ENCODE measurements at places on chromosomes 3 and 15. TPM values are rescaled to one million over a fixed set of nuclear protein-coding genes. Genes with fewer than 3 reads are reported as not detected.

Gene THPO
- not detected for polyA plus RNA-seq

Gene ALDH1A2
- not detected for polyA plus RNA-seq

Gene KBTBD13
- not detected for polyA plus RNA-seq

Gene LIPH
- 0.17 TPM for polyA plus RNA-seq

Gene IREB2
- 13.5 TPM for polyA plus RNA-seq

Gene SPINT1
- 1.8 TPM for polyA plus RNA-seq

Gene CCDC191
- polyA plus RNA-seq = 0.75 TPM

Gene CCR8
- polyA plus RNA-seq = not detected

Gene WWTR1
- 65.3 TPM for polyA plus RNA-seq

Gene GOLGA6L7
- polyA plus RNA-seq = not detected

DNA sequence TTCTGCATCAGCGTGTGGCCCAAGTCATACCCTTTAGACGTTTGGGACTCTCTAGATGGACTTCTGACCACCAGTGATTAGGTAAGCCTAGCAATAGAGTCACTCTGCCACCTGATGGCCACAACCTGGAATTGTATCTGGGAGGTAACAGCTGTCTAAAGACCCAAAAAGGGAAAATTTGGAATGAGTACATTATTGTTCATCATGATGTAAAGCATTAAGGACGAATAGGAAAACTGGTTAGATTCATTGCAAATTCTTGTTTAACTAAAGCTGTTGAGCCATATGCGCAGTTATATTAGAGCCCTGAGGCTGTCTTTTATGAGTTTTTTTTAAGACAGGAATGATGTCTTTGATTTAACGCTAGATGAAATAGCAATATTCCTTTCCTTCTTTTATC, 63.6 kb downstream of the FAM81A start:
- DNase-seq = peak; percentile 55

GRCh38 chr15:43748376-43748775, 2.1 kb downstream of the PDIA3 start:
- peak; percentile 24 for DNase-seq

DNA sequence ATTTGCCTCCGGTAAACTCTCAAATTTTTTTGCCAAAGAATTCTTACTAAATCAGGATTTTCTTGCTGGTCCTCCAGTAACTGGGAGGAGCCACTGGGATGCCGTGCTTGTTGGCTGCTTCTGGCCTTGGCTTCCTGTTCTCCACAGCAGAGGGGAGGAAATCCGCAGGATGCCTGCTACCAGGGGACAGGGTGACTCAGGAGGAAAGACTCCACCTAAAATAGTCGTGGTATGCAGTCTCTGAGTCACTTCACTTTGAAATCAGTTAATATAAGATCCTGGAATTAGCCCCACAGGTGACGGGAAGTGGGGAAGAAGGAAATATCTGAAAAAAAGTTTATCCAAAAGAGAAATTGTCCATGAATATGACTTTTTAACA, 6.5 kb upstream of the TM4SF18 start:
- peak; percentile 97 for DNase-seq

GRCh38 chr3:134341389-134341788, 32.9 kb downstream of the AMOTL2 start:
- no peak for DNase-seq

- DNase-seq = no peak
Observed at GRCh38 chr15:22871481-22872086, 33.1 kb downstream of the NIPA2 start.

DNA sequence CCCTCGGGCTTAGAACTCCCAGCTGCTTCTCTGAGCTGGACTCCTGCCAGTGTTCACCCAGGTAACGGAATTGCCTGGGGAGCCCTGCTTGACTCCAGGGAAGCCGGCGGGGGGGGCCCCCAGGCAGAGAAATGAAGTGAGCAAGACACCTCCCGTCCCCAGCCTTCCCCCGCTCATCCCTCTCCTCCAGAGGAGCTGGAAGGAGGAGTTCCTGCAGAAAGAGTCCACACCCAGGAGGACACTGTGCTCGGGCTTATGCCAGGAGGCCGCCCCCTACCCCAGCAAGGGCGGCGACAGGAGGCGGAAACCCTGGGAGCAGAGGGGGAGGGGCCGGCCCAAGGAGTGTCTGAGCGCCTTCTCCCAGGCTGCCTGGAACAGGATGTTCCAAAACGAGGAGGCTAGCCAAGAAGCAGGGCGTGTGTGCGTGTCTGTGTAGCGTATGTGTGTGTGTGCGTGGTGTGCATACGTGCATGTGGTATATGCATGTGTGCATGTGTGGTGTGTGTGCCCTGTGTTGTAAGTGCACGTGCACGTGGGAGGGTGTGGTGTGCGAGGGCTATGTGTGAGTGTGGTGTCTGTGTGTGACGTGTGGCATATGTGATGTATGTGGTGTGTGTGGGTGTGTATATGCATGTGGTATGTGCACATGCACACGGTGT, 511.3 kb downstream of the SHQ1 start:
- peak; percentile 46 for DNase-seq

DNA sequence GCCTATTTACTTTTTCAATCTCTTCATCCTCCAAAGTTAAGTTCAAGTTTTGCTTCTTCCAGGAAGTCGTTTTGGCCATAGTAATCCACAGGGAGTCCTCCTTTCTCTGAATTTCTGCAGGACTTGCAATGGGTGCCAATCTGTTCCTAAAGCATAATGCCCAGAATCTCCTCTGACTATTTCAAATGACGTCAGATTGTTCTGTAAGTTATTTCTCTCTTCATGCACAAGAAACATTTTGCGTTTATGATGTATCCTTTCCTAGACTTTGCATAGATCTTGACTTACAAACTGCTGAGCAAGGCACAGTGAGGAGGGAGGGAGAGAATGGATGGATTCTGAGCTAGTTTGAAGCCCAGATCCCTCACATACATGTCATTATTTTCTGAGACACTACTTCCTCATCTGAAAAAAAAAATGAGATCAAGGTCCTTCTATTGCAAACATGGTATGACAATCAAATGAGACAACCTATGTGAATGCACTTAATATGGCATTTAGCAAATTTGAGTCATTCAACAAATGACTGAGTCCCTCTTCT, 103.1 kb downstream of the MEX3B start:
- no peak for DNase-seq

DNA sequence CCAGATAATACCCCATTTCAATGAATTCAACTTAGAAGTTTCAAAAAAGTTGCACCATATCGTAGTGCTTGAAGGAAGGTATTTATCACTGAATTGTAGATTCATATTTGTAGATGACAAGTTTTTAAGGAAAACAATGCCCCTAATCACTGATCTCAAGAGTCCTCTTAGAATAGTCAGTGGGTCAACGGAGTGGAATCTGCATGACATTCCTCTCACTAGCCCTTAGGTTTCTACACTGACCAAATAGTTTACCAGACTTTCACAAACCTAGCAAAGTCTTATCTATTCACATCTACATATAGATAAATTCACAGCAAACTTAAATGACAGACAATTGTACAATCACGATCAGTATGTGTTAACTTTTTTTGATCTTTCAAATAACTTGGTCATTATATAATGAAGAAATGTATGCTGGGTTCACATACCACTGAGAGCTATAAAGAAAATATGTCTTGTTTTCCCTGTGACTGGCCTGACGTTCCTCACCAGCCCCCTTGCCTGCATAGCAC, 35.7 kb upstream of the PHLDB2 start:
- no peak for DNase-seq

DNA sequence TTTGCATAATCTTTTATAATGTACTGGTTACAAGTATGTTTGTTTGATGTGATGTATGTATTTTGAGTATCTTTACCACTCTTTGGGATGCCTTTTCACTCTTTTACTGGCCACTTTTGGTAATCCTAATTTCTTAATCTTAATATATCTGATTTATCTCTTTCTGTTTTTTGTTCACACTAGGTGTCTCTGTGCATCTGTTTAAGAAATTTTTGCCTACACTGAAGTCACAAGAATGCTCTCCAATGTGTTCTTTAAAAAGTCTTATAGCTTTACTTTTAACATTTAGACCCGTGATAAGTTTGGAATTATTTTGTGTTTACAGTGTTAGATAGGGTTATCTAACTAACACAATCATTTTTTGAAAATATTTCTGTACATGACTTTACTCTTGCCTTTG, 659.1 kb downstream of the SI start:
- DNase-seq = no peak

GRCh38 chr3:121855555-121855954, 20.5 kb downstream of the EAF2 start:
- DNase-seq = no peak

DNA sequence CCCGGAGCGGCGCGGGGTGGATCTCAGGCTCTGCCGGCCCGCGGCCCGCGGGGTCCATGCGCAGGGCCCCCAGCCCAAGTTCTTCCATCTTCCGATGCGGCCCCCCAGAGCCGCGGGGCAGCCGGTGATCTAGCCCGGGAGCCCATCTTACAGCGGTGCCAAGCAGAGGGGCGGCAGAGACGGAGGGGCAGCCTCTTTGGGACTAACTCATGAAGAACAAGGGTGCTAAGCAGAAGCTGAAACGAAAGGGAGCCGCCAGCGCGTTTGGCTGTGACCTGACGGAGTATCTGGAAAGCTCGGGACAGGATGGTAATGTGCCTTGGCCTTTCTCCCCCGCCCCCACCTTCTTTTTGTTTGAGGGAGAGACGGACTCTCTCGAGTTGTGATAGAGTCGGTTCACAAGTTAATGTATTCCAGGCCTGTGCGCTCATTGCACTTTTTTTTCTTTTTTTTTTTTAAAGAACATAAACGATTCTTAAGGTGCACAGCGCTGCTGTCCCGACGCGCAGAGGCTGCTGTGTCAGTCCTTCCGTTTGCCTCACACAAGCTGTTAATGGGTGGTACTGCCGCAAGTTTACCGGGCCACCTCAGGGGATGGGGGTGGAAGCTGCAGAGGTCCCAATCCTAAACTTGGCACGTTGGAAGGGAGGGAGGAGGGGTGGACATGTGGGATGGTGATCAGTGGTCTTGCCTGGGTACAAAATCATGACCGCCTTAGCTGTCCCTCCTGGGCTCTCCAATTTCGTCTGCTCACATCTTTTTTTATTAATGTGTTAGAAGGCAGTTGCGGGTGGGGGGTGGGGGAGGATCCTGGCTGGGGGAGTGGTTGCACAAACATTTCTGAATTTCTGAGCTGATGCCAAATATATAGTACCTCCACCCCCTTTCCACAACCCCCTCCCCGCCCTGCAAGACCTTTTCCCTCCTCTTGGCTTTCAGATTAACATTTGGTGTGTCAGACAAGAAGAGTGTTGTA, 801 bp downstream of the ARHGAP31 start:
- peak; percentile 37 for DNase-seq

GRCh38 chr3:61627768-61628185, 66.4 kb downstream of the PTPRG start:
- DNase-seq = peak; percentile 93

DNA sequence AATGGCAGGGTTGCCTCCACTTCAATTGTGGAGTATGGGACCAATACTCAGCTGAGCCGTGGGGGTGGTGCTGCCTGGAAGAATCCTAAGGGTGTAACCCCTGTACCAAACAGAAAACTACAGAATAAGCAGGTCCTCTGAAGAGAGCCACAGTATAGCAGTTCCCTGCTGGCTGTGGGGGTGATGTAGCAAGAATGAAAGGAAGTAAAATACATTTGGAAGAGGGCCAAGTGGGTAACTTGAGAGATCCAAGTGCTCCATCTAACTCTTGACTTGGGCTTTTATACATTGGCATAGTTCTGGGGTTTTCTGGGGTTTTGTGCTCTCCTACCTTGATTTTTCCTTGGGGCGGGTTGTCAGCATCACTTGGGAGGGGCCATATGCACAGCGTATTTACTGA, 341.4 kb downstream of the OTOL1 start:
- DNase-seq = no peak

GRCh38 chr15:96328877-96329195, 1.7 kb upstream of the NR2F2 start:
- no peak for DNase-seq

GRCh38 chr3:65597226-65597951, 441.3 kb downstream of the MAGI1 start:
- DNase-seq = peak; percentile 54

DNA sequence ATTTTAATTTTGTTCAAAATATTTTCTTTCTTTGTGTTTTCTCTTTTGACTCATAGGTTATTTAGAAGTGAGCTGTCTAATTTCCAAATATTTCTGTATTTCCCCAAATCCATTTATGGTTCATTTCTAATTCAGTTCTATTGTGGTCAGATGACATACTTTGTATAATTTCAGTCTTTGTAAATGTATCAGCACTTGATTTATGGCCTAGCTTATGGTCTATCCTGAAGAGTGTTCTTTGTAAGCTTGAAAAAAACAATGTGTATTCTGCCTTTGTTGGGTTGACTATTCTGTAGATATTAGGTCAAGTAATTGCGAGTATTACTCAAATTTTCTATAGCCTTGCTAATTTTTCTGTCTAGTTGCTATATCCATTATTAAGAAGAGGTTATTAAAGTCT, 311.2 kb downstream of the OCA2 start:
- DNase-seq = no peak

Data from IMR-90 (cell line).